ENCODE measurements at places on chromosomes 4 and X.

DNA sequence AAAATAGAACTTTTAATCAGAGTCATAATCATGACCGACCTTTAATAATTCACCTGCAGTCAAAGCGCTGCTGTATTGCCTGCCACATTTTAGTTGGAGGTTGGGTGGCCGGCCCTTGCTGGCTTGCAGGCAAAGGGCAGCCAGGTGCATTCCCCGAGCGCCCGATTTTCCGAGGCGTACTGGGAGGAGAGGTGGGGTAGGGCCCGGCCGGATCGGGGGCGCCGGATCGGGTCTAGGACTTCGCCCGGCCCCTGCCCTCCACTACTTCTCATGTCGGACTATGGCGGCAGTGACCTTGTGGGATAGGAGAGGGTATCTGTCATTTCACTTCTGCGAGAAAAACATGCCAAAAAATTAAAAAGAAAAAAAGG is 2.5 kb upstream of the RS1 start:
- peak; percentile 18 for DNase-seq

- no peak for DNase-seq
Observed at GRCh38 chr4:180766045-180766444, 1477.2 kb upstream of the TENM3 start.

- DNase-seq, result no peak
Observed at GRCh38 chrX:640641-641040, 10.1 kb downstream of the SHOX start.

DNA sequence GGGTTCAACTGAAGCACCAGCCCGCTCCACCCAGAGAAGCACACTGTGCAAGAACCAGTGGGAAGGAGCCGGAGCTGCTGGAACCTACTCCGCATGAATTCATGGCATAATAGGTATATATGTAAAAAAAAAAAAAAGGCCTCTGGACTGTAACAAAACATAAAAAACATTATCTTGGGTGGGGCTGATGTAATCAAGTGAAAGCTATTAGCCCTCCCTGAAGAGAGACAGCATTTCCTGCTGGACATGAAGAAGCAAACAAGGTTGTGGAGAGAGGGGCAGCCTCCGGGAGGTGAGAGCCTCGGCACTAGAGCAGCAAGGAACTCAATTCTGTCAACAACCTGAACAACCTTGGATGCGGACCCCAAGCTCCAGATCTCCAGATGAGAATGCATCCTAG is 50.7 kb downstream of the PLAC1 start:
- no peak for DNase-seq

- DNase-seq, result no peak
Observed at GRCh38 chr4:17081179-17081578, 182.7 kb upstream of the LDB2 start.

GRCh38 chr4:82758701-82759685 is 39.6 kb downstream of the SCD5 start:
- DNase-seq, result no peak

DNA sequence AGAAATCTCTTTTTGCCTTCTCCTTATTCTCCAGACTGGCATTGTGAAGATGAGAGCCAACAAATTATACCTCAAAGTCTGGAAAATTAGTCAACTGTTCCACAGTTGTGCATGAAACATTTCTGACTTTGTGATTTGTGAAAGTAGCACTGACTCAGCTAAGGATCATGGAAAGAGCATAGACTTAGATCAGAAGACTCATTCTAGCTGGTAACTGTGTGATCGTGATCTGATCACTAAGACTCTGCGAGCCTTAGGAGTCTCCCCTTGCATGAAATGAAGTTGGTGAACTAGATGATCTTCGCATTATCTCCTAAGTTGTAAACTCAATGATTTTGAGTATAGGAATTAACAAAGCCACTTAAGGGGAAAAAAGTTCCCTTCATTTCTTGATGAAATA is 668.1 kb downstream of the RPA4 start:
- no peak for DNase-seq

DNA sequence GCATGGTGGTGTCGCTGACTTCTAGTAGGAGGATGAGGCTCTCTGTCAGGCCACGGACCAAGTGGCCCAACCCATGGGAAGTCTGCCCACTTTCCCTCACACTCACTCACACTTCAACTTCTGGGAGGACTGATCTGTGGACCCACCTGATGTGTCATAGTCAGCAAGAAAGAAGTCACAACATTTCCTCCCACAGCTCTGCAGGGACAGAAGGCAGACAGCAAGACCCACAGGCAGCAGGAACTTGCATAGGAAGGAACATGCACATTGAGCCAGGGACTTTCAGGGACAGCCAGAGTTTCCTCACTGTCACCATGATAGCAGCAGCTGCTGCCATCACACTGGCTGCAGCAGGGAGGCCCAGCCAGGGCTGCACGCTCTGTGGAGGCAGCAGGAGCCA is 19.5 kb downstream of the XAGE5 start:
- DNase-seq, result no peak

DNA sequence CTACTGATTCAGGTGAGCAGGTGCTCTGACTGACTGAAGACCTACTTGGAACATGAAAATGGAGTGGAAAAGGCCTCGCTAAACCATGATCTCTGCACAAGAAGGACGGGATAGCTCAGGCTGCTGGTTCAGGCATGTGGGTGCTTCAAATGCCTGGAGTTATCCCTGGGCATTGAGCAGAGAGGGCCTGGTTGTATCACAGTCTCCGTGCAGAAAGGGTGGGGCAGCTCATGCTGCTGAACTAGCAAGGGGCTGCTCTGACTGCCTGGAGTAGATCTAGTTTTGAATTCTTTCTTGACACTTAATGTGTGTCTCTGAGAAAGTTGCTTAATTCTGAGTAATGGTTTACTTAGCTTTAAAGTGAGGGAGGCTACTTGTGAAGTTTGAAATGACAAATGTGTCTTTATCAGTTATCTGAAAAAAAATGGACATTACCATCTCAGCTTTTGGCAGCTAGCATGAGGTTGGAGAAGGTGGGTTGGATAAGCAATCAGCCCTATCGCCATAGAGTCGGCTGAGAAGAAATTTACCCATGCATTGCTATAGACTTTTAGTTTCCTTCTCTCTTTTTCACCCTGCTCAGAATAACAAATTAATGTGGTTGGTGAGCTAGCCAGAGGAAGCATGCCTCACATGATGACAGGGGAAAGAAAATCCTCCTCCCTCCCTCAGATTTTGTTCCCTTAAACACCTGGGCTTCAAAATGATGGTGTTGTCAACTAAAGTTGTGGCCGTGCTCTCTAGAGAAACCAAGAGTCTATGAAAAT is 832.4 kb downstream of the STIM2 start:
- DNase-seq, result no peak

GRCh38 chr4:44368413-44369167 is 80.0 kb downstream of the KCTD8 start:
- DNase-seq, result no peak

- no peak for DNase-seq
Observed at GRCh38 chr4:173919196-173919595, 364.3 kb downstream of the FBXO8 start.

GRCh38 chr4:135538698-135539097 is 1337.1 kb upstream of the PABPC4L start:
- no peak for DNase-seq

DNA sequence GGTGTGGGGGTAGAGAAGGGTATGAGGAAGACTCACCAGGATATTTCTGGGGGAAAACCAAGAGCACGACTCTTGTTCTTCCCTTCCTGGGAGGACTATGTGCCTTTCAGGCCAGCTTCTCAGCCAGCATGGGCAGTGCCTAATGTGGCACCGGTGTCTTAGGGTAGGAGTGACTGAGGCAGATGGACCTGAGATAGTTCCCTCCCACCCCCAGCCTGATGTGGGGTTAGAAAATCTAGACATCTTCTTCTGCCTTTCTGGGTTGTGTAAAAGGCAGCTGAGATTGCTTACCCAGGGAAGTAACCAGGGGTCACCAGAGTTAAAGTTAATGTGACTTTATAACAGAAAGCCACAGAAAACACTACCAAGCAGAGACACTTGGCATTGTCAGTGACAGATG is 127.3 kb downstream of the TMA16 start:
- no peak for DNase-seq

DNA sequence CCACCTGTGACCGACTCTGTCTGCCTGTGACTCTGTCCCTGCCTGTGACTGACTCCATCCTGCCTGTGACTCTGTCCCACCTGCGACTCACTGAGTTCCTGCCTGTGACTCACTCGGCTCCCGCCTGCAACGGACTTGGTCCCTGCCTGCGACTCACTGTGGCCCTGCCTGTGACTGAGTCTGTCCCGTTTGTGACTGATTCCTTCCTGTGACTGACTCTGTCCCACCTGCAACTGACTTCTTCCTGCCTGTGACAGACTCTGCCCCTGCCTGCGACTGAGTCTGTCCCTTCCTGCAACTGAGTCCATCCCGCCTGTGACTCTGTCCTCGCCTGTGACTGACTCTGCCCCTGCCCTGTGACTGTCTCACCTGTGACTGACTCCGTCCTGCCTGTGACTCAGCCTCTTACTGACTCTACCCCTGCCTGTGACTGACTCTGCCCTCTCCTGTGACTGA is 9.6 kb upstream of the UVSSA start:
- DNase-seq, result peak; percentile 71
